ENCODE measurements at places on chromosomes 12 and 14.

- no peak for DNase-seq
These were observed 155.1 kb downstream of the SYT1 start for GRCh38 chr12:79019672-79020071.

GRCh38 chr12:57241402-57242310 is 9.3 kb downstream of the STAC3 start:
- no peak for DNase-seq

DNA sequence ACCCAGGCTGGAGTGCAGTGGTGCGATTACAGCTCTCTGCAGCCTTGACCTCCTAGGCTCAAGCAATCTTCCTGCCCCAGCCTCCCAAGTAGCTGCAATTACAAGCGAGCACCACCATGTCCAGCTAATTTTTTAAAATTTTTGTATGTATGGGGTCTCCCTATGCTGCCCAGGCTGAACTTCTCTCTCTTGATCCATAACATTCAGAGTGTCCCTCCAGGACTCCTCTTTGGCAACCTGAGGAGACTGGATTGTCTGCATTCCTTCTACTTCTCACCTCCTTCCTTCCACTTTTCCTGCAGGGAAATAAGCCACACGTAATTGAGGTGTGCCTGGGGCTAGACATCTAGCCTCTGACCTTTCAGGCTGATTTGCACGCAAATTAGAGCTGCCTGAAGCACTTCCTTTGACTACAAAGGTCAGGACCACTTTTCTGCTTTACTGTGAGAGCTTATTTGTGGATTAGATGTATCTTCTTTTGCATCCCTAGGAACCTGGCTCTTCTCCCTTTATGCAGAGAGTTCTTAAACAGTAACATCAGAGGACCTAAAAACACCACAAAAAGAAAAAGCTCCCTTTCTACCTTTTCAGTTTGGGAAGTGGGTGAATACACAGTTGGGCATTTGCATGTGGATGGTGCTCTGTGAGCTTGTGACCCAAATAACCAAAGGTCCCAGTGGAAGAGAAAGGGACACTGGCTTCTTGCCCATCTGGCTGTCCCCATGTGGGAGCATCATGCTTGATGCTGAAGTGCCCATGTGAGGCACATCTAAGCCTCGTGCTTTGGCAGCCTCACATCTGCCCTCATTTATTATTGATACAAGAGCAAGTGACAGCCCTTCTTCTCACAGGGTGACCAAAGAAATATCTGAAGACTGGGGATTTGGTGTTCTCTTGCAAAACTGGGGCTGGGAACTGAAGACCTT is 33.5 kb downstream of the PYGL start:
- no peak for DNase-seq

GRCh38 chr12:32158525-32158924 is 51.9 kb downstream of the BICD1 start:
- DNase-seq, result no peak

DNA sequence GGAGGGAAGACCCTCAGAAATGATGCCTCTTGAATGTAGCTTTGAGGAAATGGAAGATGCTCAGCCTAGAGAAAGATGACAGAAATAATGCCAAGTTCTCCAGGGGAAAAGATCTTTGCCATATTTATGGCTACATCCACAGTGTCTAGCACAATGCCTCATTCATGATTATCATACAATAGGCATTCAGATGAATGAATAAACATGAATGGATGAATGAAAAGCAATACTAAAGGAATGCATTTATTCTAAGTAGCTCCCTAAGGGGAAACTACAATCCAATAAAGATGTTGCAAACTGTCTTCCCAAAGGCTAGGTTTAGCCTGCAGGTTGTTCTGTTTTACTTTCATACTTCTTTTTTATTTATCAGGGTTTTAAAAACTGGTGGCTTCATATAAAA is 12.0 kb downstream of the TMTC1 start:
- DNase-seq, result peak; percentile 48

DNA sequence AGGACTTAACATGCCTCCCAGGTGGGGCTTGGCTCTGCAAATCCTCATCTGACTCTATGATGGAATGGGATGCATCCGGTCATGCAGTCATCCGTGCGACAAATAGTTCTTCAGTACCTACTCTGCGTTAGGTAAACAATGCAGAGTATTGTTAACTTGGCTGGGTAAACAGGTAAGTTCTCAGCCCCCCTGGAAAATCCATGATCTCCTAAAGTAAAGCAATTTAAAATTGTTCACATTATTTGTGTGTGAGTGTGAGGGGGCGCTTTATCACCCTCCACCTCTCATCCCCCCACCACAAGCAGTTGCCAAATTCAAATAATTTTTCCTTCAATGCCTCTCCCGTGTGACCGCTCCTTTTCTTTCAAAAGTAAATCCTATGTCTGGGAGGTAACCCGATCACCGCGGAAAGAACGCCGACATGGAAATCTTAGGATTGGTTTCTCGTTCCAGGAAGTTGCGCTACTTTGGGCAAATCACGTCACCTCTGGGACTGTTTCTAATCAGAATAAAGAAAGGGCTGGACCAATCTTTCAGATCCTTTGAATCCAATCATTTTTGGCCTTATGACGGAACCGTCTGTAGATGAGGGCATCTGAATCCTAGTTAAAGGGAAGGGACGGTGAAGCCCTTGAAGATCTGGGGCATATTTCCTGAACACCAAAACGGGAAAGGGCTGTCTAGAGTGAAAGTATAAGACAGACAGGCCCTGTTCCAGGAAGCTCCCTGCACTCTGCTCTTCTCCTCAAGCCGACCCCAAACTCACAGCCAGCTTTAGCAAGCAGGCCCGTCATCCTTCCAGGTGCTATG is 44.0 kb upstream of the SINHCAF start:
- peak; percentile 81 for DNase-seq

DNA sequence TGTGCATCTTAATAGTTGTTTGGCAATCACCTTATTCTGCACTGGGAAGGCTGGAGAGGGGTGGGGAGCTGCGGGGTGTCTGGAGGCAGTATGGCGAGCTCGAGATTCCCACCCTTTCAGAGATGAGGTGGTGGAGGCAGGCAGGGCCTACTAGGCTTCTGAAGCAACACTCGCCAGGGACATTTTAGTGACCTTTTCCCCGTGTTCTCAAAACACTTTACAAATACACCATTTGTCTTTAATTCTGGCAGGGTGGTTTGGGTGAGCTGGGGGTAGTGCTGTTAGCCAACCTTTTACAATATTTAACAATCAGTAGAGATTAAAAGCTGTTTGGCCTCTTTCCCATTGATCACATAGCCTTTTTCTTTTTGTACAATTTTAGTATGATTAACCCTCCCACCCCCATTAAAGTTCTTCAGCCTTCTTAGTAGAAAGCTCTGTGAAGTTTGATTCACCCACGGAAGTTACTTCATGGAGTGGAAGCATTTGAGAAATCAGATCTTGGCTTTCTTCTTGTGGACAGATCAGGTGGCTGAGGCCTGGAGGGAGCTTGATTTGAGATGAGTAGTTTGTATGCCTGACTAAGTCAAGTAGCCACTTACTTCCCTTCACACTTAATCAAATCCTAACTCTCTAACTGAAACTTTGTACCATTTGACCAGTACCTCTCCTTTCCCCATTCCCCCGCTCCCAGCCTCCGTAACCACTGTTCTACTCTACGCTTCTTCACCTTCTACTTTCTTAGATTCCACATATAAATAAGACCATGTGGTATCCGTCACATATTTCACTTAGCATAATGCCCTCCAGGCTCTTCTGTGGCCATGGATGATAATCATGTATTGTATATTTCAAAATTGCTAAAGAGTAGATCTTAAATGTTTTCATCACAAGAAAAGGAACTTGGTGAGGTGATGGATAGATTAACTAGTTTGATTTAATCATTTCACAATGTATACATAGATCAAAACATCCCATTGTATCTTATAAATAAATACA is 41.0 kb downstream of the TRAF3 start:
- DNase-seq, result peak; percentile 63

GRCh38 chr12:22682663-22683062 is 57.7 kb downstream of the ETNK1 start:
- no peak for DNase-seq

- no peak for DNase-seq
These were observed 231.0 kb upstream of the HMGA2 start for GRCh38 chr12:65593239-65593701.

- peak; percentile 24 for DNase-seq
These were observed 5.5 kb downstream of the TMEM63C start for GRCh38 chr14:77186911-77187648.

DNA sequence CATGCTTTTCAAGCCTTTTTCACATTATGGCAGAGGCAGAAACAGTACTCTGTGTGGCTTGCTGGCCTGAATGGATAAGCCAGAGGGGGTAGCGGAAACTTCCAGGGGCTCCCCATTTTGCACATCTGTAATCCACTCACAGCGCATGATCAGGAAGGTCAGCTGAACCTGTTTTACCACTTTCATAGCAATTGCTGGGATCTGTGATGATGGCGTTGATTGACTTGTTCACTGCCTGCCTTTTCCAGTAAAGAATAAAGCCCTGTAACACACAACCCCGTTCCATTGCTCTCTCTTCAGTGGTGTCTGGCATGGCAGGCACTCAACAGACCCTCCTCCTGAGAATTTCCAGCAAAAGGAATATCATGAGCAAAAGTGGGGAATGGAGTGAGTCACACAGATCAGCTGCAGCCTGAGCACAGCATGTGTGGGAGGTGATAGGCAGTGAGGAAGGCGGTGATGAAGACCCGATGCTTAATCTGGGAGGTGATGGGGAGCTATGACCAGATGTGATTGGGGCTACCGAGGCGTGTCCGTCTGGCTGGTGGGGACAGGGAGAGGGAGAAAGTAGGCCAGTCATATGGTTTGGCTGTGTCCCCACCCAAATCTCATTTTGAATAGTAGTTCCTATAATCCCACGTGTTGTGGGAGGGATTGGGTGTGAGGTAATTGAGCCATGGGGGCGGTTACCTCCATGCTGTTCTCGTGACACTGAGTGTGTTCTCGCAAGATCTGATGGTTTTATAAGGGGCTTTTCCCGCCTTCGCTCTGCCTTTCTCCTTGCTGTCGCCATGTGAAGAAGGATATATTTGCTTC is 44.7 kb upstream of the CHST11 start:
- peak; percentile 67 for DNase-seq

DNA sequence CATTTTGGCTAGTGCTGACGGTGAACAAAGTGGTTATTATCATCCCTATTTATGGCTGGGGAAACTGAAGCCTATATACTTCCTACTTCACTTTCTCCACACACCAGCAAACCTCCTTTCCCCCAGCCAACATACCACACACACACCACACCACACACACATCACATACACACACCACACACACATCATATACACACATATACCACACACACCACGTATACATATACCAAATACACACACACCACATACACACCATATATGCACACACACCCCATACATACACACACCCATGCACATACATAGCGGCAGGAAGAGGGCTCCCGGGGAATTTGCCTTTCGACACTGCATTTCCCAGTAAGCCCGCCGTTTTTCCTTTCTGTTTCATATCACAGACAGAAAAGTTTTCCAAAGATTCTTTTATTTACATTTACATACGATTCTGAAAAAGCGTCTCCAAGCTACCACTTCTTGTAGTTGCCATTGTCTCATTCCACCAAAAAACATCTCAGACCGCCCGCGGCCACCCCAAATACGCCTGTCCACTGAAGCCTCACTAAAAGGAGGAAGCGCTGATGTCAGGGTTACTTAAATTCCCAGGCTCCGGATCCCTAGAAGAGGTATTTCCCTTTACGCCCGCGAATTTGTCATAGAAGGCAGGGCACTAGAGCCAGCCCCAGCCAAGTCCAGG is 823 bp upstream of the RAB5B start:
- no peak for DNase-seq

GRCh38 chr12:77214136-77214535 is 148.8 kb upstream of the E2F7 start:
- DNase-seq, result peak; percentile 31

GRCh38 chr12:56867216-56867615 is 67.0 kb downstream of the SDR9C7 start:
- DNase-seq, result peak; percentile 3

DNA sequence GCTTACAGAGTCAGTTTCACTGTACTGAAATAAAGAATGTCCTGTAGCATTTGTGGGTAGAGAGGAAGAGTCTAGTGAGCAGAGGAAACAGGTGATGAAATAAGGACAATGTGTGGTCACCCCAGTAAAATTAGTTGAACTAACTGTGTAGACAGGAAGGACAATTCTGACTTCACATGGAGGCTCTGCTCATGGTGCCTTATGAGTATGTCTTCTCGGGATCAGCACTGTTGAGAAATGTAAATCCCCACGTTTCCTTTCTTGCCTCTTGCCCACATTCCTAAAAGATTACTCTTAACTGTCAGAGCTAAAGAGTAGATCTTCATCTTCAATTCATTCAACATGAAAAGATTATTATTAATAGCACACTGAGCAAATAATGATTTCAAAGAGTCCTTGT is 113.2 kb upstream of the FLRT2 start:
- DNase-seq, result peak; percentile 84

DNA sequence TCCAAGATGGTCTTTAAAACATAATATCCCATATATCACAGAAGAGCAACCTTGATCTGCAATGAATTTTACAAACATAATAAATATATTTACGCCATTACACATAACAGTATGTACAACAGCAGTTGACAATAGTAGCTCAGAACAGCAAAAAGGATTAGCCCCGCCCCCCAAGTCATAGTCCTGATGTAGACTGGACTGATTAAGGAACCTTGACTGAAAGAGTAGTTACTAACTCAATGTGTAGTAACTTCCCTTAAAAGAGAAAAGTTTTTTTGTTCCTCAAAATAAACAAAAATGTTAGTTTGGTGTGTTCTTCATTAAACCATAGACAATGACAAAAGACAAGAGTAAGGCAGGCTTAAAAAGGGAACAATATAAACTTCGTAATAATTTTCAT is 44.5 kb downstream of the GTF2A1 start:
- no peak for DNase-seq

GRCh38 chr14:29734732-29735131 is 192.9 kb downstream of the PRKD1 start:
- no peak for DNase-seq

GRCh38 chr12:39405580-39405979 is 37.3 kb downstream of the KIF21A start:
- no peak for DNase-seq

- DNase-seq, result no peak
These were observed 44.3 kb upstream of the RESF1 start for GRCh38 chr12:31914927-31915326.

DNA sequence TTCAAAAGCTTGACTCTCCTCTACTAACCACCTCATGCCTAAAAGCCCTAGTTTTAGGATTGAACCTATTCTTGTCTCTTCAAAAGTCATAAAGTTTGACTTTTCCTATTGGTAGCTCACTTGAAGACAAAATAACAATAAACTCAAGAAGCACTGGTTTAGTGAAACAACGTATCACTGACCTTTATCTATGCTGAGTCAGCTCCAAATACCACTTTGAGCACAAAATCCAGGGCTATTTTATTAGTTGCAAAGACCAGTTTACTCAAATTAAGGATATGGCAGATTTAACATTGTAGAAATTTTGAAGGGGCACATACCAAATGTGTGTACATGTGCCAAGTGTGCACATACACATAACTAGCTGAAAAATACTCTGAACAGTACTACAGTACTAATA is 45.0 kb downstream of the PIK3C2G start:
- no peak for DNase-seq

GRCh38 chr12:113907446-113908180 is 58.5 kb downstream of the RBM19 start:
- no peak for DNase-seq

Measured in fibroblast of mammary gland (primary cell).